ENCODE measurements at places on chromosomes 7 and 10. TPM values are rescaled to one million over a fixed set of nuclear protein-coding genes. Genes with fewer than 3 reads are reported as not detected.

Gene ASIC3
- 1.1 TPM for total RNA-seq

Gene ABCC2
- total RNA-seq: 128 TPM

Gene NPSR1
- total RNA-seq: not detected

Gene PON3
- 15.0 TPM for total RNA-seq

Gene CLRN3
- 1.1 TPM for total RNA-seq

Gene CYP3A4
- total RNA-seq: not detected

DNA sequence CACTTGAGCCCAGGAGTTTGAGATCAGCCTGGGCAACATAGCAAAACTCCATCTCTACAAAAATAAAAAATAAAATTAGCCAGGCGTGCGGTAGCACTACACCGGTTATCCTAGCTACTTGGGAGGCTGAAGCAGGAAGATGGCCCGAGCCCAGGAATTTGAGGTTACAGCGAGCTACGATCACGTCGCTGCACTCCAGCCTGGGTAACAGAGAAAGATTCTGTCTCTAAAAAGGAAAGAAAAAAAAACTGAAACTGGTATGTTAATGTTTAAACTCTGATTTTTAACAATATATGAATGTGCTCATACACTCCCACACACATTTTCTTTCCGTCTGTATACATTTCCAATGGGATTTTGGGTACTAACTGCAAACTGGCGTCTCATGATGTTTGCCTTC lies 140.6 kb upstream of the KMT2E start:
- no peak for DNase-seq
- no peak overlapping the region for H3K27ac ChIP-seq
- H3K27me3 ChIP-seq: no peaks in the 10 kb centered on the region
- no peak overlapping the region for H3K4me3 ChIP-seq
- H3K36me3 ChIP-seq: no peaks in the 10 kb centered on the region

- no peaks in the 10 kb centered on the region for H3K4me1 ChIP-seq
- no peak for DNase-seq
- H3K36me3 ChIP-seq: no peaks in the 10 kb centered on the region
- H3K27ac ChIP-seq: no peak overlapping the region
- H3K27me3 ChIP-seq: no peaks in the 10 kb centered on the region
Measured at GRCh38 chr7:29346231-29346978, 151.8 kb downstream of the CHN2 start.

- no peak overlapping the region for H3K4me3 ChIP-seq
- H3K4me1 ChIP-seq: peaks cover 21% of the 10 kb centered on the region
- no peak for DNase-seq
- no peaks in the 10 kb centered on the region for H3K27me3 ChIP-seq
- H3K36me3 ChIP-seq: no peaks in the 10 kb centered on the region
- no peak overlapping the region for H3K27ac ChIP-seq
Measured at GRCh38 chr10:33612551-33612950, 278.1 kb upstream of the NRP1 start.

DNA sequence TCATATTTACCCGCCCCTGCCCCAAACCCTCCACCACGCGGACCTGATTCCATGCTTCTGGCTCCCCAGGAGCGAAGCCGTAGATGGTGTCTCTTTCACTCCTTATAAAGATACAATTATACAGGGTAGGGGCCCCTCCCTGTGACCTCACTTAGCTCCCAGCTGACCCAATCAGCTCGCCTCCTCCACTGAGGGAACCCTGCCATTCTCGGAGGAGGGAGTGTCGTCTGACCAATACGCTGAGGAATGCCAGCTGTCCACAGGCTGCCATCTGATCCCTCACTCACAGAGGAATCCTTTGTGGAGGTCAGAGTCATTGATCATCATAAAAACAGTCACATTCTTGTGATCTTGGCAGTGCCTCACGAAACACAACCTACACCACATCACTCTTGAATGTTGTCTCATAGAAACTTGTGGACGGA lies 67.5 kb upstream of the INSIG1 start:
- peaks cover 40% of the 10 kb centered on the region for H3K4me1 ChIP-seq
- H3K4me3 ChIP-seq: no peak overlapping the region
- H3K27ac ChIP-seq: peak overlapping the region; percentile 1
- no peaks in the 10 kb centered on the region for H3K36me3 ChIP-seq
- DNase-seq: peak; percentile 87

GRCh38 chr10:46069771-46070463 lies 23.8 kb upstream of the MSMB start:
- no peaks in the 10 kb centered on the region for H3K27me3 ChIP-seq
- H3K4me1 ChIP-seq: no peaks in the 10 kb centered on the region
- H3K27ac ChIP-seq: no peak overlapping the region
- no peaks in the 10 kb centered on the region for H3K36me3 ChIP-seq
- DNase-seq: no peak

- H3K4me1 ChIP-seq: no peaks in the 10 kb centered on the region
- no peaks in the 10 kb centered on the region for H3K36me3 ChIP-seq
- H3K4me3 ChIP-seq: no peak overlapping the region
- DNase-seq: no peak
- no peak overlapping the region for H3K27ac ChIP-seq
Measured at GRCh38 chr7:137306748-137307147, 36.8 kb downstream of the PTN start.

DNA sequence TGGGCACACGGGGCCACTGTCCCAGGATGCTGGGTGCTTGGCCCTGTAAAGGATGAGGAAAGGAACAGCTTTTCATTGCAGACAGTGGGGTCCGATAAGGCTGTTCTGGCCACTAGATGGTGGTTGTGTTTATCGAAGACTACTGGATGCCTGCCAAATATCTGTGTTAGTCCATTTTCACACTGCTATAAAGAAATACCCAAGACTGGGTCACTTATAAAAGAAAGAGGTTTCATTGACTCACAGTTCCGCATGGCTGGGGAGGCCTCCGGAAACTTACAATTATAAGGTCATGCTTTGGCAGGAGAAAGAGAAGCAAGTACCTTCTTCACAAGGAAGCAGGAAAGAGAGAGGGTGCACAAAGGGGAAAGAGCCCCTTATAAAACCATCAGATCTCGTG lies 32.2 kb upstream of the GARS1 start:
- H3K36me3 ChIP-seq: no peaks in the 10 kb centered on the region
- DNase-seq: no peak
- no peak overlapping the region for H3K4me3 ChIP-seq
- no peaks in the 10 kb centered on the region for H3K4me1 ChIP-seq

GRCh38 chr10:17710181-17710580 lies 41.8 kb upstream of the TMEM236 start:
- H3K4me3 ChIP-seq: no peak overlapping the region
- peaks cover 5% of the 10 kb centered on the region for H3K4me1 ChIP-seq
- H3K36me3 ChIP-seq: peaks cover 3% of the 10 kb centered on the region
- no peak for DNase-seq

DNA sequence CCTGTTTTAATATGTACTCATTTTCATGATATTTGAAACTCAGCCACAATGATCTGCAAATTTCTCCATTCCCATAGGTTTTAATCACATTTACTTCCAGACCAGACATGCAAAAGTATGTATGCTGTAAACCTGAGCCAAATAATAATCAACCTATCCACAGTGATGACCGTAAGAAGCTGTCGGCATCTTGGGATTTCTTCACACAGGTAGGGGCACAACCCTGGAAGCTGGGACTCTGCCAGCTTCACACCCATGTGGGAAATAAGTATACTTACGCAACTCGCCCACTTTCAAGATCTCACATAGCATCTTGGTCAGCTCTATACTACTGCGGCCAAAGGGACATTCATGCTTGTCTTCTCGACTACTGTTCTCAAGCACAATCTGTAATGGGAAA lies 352.3 kb downstream of the ELMO1 start:
- no peak overlapping the region for H3K4me3 ChIP-seq
- DNase-seq: no peak
- H3K27ac ChIP-seq: no peak overlapping the region
- peaks cover 32% of the 10 kb centered on the region for H3K4me1 ChIP-seq
- no peaks in the 10 kb centered on the region for H3K27me3 ChIP-seq
- H3K36me3 ChIP-seq: no peaks in the 10 kb centered on the region

DNA sequence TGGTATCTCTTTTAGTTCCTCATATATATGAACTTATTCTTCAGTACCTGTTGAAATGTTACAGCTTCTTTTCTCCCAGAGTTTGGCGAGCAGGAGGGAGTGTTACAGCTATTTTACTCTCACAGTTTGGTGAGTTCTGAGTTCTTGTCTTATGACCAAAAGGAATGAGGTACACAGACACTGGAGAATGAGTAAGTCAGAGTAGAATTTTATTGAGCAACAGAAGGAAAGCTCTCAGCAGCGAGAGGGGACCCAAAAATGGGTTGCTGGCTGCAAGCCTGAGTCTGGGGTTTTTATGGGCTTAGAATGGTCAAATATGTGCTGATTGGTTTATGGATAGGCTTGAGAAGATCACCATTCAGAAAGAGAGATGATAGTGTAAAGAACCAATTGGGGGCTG lies 175.2 kb downstream of the CDK14 start:
- peaks cover 23% of the 10 kb centered on the region for H3K4me1 ChIP-seq
- H3K4me3 ChIP-seq: no peak overlapping the region
- no peaks in the 10 kb centered on the region for H3K27me3 ChIP-seq
- no peak for DNase-seq
- no peak overlapping the region for H3K27ac ChIP-seq
- H3K36me3 ChIP-seq: no peaks in the 10 kb centered on the region

DNA sequence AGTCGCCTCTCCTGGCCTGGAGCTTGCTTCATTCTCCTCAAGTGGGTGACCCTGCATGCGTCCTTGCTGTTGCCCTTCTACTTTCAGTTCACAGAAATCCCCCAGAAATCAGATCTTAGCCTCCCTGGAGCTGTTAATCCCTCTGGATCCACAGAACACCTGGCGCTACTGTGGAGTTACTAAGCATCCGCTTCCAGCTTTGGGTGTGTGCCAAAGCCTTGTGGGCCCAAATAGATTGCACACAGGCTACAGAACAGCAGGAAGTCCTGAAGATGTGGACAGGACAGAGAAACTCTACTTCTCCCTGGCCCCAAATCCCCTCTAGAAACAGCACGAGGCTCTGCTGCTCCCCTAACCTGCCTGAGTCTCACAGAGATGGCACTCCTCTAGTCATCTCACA lies 36.6 kb upstream of the PDLIM1 start:
- H3K4me1 ChIP-seq: peaks cover 38% of the 10 kb centered on the region
- no peak for DNase-seq
- H3K27ac ChIP-seq: peak overlapping the region; percentile 63
- no peaks in the 10 kb centered on the region for H3K27me3 ChIP-seq

DNA sequence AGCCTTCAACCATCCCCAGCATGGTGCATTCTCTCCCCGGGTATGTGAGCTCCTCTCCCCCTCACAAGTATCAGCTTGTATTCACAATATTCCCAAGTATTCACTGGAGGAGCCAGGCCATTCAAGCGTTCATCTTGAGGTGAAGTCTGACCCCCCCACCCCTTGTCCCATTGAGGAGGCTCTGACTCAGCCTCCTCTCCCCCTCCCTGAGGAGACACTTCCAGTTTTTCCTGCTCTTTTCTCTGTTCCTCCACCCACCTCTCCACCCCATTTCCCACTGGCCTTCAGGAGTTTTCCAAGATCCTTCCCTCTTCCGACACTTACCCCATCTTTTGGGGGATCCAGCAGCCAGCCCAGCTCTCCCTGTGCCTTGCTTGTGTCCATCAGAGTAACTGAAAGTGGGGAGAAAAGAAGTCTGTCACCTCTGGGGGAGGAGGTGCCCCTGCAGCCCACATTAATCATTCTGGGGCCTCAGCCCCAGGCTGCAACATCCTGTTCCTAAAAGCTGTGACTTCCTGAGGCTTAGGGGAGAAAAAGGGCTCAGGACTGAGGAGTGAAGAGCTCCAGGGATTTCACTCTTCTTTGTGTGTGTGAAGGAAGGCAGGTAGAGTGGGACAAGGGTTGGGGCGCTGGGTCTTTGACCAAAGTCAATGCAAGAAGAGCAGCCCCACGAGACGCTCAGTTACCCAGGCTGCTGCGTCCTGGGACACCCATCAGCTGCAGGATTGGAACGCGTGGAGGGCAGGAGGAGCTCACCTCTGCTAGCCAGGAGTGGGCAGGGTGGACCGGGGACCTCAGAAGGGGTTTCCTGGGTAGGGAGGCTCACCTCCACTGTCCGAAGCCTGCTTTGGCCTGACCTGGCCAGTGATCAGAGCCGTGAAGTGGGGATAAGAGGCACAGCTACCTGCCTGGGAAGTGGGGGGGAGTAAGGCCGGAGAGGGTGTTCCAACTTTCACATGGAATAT lies 1.1 kb downstream of the EPHA1 start:
- no peak for DNase-seq
- H3K27ac ChIP-seq: peak overlapping the region; percentile 86
- H3K4me1 ChIP-seq: peaks cover 38% of the 10 kb centered on the region
- H3K4me3 ChIP-seq: peak overlapping the region; percentile 59
- peaks cover 1% of the 10 kb centered on the region for H3K36me3 ChIP-seq

DNA sequence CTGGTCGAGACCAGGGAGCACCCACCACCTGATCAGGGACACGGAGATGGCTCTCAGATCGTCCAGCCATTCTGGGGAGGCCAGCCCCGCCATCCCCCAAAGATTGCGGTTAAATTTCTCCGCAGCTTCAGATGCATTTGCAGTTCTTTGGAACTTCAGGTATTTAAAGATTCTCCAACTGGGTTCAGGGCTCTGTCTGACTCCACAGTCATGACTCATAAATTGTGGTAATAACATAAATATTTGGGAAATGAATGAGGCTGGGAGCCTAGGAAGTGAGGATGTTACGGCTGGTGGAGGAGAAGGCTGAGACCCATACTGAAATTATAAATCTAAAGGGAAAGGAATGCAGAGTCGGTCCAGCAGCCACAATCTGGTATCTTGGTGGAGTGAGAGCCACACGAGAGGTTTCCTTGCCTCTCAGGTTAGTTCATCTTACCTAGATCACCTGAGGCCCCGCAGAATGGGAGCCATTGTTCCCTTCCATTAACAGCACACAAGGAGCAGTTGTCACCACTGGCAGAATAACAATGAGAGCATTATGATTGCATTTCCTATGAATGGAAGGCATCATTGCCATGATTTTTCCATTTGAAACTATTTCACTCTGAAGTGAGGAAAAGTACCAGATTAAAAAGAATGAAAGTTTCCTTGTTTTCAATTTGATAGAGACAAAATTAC lies 26.7 kb upstream of the DNAJB6 start:
- peak overlapping the region; percentile 79 for H3K27ac ChIP-seq
- H3K36me3 ChIP-seq: no peaks in the 10 kb centered on the region
- DNase-seq: no peak
- H3K4me1 ChIP-seq: peaks cover 11% of the 10 kb centered on the region
- no peaks in the 10 kb centered on the region for H3K27me3 ChIP-seq

DNA sequence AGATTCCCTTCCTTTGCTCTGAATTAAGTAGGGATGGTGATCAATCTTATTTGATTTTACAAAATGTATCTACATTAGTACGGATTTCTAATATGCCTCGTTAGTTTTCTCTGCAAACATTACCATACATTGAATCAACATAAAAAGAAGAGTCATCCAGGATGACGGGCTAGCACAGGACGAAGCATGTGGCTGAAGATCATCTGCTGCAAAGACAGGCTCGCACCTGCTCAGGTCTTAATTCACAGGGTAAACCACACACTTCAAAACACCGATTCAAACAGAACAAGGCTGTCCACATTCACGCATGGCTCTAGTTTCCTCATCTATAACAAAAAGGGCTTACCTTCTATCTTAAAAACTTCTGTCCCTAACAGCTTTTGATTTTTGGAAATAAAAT lies 323.0 kb downstream of the PARD3 start:
- H3K36me3 ChIP-seq: peaks cover 2% of the 10 kb centered on the region
- H3K4me3 ChIP-seq: no peak overlapping the region
- no peaks in the 10 kb centered on the region for H3K4me1 ChIP-seq
- DNase-seq: no peak
- no peak overlapping the region for H3K27ac ChIP-seq

Data from Caco-2 (cell line).